ENCODE measurements at places on chromosomes 16 and 17.

DNA sequence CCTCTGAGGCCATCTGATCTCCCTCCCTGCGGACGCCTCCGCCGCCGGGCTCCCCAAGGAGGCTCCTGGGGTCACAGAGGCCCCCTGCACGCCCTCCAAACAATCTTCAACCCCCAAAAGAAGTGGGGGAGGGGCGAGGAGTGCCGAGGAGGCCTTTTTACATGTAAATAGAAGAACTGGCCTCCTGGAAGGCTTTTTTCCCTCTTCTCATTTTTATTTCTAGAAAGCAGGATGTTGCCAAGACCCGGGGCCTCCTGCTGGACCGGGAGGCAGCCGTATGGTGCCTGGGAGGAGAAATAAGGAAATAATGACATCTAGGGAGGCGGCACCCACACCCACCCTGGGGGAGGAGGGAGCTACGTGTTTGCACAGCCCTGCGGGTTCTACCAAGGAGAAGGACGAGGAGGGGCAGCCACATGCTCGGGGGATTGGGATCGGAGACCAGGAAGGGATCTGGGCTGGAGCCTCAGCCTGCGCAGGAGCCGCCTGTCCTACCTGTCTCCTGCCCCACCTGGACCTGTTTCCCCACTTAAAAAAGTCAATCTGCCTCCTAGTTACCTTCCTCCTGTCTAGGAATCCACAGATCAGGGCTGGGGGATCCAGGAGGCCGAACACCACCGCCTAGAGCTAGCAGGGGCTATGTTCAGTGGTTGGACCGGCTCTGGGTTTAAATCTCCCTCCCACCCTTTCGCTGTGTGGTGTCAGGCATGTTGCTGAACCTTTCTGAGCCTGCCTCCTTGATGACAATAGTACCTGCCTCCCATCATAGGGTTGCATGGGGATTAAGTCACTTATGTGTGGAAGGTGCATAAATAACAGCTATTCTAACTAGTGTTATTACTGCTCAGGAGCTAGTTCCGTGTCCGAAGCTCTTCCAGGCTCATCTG, 175.7 kb upstream of the GSE1 start:
- no peak for DNase-seq

DNA sequence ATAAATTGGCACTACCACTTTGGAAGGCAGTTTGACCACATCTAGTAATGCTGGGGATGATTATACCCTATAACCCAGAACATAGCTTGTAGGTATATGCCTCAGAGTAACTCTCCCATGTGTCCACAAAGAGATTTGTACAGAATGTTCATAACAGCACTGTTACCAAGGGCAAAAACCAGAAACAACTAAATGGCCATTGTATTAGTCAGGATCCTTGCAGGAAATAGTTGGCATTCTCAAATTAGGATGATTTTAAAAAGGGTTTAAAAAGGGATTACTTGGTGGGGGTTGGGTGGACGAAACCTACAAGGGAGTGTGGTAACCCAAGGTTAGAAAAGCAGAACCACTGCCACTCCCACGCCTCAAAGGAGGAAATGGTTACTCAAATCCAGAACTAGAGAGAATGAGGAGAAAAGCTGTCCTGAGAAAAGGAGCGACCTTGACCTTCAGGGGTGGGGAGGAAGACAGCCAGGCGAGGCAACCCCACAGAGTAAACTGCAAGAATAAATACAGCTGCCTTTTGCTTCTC, 2.1 kb downstream of the CPPED1 start:
- no peak for DNase-seq

- no peak for DNase-seq
These were observed 126.0 kb downstream of the ABCA8 start for GRCh38 chr17:68829211-68829610.

GRCh38 chr17:56260376-56261002, 107.2 kb downstream of the ANKFN1 start:
- no peak for DNase-seq

- no peak for DNase-seq
These were observed 200.9 kb upstream of the N4BP1 start for GRCh38 chr16:48810803-48811453.

DNA sequence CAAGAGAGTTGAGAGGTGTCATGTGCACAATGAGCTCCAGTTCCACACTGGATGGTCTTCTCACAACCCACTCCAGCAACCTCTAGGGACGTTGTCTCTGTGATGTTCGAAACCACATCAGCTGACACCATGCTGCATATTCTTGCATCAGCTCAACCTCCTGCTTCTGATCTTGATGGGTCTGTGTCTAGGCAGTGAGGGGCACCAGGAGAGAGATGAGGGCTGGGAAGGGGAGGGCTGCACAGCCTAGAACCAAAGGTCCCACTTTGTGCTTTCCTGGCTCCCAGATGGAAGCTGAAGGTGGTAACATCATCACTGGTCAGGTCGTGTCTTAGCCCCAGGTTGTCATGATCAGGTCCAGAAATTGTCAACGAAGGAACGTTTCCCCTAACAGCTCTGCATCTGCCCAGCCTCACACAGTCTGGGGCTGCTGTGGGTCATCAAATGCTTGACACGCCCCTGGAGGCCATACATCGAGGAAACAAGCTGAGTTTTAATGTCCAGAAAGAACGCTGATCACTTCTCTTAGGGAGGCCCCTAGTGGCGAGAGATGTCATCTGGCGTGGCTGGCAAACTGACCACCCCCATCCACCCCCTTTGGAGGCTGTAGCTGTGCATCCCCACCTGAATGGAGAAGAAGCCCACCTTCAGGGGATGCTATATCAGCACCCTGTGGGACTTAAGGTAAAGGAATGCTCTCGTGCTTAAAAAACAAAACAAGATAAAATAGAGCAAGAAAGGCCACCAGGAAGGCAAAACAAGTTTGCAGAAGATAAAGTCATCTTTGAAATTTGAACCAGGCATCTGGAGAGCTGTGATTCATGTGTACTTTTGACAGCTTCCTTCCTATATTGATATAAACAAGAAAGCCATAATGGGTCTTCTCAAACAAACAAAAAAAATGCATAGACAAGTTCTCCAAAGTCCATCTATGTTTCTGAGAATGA, 58.3 kb downstream of the WIPI1 start:
- no peak for DNase-seq

GRCh38 chr16:35102780-35103403, 1643.5 kb downstream of the TP53TG3F start:
- no peak for DNase-seq

GRCh38 chr16:85174871-85175723, 62.8 kb upstream of the CIBAR2 start:
- DNase-seq: no peak

- DNase-seq: peak; percentile 25
These were observed 15.7 kb downstream of the C16orf74 start for GRCh38 chr16:85735225-85735635.

- DNase-seq: no peak
These were observed 1.8 kb upstream of the NOTUM start for GRCh38 chr17:81962499-81963441.

- DNase-seq: no peak
These were observed 1.2 kb upstream of the ZFPM1 start for GRCh38 chr16:88451586-88452481.

DNA sequence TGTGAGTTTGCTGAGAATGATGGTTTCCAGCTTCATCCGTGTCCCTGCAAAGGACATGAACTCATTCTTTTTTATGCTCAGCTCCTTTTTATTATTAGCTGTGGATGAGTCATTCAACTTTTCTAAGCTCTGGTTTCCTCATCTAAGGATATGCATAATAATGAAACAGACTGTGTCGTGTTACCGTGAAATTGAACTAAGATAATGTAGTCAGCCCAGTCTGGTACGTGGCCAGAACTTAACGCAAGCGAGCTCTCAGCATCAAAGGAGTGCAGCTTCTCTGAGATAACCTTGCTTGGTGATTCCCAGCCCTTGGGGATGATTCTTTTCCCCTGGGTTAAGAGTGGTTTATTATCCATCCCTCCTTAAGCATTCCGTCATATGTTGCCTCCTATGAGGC, 454.3 kb upstream of the EEF2KMT start:
- no peak for DNase-seq

DNA sequence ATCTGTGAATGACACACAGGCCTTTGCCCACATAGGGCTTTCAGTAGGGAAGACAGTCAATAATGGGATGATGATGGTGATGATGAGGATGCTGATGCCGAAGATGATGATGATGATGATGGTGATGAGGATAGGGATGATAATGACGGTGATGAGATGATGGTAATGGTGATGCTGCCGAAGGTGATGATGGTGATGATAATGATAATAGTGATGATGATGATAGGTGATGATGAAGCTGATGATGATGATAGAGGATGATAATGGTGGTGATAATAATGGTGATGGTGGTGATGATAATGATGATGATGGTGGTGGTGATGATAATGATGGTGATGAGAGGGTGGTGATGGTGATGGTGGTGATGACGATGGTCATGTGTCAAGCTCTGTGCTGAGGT, 12.9 kb downstream of the FOXL1 start:
- no peak for DNase-seq

- DNase-seq: no peak
These were observed 42.8 kb downstream of the METRNL start for GRCh38 chr17:83121921-83122820.

GRCh38 chr16:66802159-66802558, 775 bp upstream of the TERB1 start:
- no peak for DNase-seq

DNA sequence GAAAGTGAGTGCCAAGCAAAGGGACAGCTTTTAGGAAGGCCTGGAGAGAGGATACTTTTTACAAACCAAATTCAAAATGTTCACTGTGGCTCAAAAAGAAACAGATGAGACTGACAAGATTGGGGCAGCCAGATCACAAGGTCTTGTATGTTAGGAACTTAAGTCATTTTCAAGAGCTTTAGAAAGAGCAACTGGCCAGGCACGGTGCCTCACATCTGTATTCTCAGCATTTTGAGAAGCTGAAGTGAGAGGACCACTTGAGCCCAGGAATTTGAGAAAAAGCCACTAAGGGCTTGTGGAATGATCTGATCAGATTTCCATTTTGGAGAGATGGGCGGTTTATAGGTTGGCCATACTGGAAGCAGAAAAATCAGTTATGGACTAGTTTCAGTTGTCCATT, 17.2 kb downstream of the SPAG9 start:
- DNase-seq: no peak

Data from stimulated activated CD8-positive, alpha-beta memory T cell treated with anti-CD3 and anti-CD28 coated beads, Interleukin-12 subunit alpha, Interleukin-12 subunit beta, amount 100 ng/mL, for 1 hour (primary cell).